AG04449 (cell line): ENCODE measurements at places on chromosomes 5 and 9.

- peak; percentile 42 for DNase-seq
These were observed 273.4 kb downstream of the CSNK1G3 start for GRCh38 chr5:123785162-123786071.

- no peak for DNase-seq
These were observed 488.1 kb upstream of the TLE4 start for GRCh38 chr9:79083621-79084020.

- no peak for DNase-seq
These were observed 460.6 kb downstream of the DMRT2 start for GRCh38 chr9:1510712-1511111.

GRCh38 chr5:166595274-166595951 is 1696.0 kb upstream of the WWC1 start:
- no peak for DNase-seq

DNA sequence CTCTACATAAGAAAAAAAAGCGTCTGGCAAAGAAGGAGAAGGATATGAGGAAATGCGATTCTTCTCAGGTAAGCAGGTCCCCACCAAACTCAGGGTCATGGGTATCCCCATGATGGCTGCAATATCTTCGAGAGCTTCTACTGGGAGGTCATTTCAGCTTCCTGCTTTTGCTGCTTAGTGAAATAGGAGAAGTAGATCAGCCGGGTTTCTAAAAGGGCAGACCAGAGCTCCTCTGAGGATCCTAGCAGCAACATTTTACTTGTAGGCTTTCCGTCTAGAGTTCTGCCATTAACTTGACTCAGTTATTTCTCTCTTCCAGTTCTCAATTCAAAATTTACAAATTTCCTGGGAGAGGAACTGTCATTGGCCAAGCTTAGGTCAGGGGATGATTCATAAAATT is 134.7 kb downstream of the DPYSL3 start:
- no peak for DNase-seq

GRCh38 chr9:31251386-31251785 is 1133.1 kb upstream of the ACO1 start:
- no peak for DNase-seq

DNA sequence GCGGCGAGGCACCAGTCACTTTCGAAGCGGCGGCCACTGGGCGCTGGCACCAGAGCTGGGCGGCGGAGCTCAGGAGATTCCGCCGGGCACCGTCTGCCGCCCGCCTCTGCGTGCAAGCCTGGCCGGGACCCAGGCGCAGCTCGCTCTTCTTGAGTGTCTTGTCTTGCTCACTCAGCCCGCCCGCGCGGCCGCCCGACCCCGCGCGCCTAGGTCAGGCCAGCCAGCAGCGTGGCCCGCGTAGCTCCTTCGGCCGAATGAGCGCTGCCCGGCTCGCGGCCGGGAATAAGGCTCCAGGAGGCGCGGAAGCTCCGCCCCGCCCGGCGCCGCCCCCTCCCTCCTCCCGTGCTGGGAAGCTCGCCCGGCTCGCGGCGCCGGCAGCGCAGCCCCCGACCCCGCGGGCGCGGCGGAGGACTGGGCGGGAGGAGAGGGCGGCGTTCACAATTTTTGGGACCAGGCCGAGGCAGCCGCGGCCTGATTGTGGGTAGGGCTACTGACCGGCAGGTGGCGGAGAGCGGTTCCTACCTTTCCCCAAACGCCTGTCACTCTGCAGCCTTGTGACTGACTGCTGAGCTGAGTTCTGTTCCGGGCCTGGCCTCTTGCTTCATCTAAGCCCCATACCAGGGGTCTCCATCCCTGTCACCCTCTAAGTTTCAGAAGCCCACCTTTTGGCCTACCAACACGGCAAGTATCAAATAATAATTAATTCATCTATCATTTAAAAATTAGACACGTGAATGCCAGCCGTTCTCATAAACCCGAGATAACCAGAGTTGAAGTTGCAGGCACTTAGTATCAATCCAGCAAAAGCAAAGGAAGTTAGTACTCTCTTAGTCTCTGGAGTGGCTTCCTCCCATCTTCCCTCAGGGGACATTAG is at the start of gene HBEGF:
Gene HBEGF, minus strand, starts transcription at position 256 of the 874 bp plus-strand sequence. CDS start 275 bp downstream, outside the sequence.
- no peak for DNase-seq

DNA sequence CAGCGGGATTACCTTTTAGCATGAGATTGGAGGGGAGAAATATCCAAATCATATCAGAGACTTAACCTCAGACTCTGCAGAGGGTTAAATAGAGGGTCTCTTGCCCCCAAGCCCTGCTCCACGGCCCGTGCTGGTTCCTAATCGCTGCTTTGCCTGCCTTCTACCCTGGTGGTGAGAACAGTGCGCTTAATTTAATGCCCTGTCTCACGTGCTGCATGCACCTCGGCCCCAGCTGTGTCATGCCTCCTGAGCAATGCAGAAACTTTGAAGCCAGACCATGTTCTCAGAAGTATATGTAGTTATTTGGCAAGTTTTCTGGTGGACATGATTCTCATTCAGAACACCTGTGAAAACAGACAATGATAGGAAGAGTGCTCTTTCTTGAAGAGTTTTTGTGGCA is 1.4 kb downstream of the OTULIN start:
- DNase-seq = no peak

GRCh38 chr5:38404667-38405276 is 146.4 kb downstream of the EGFLAM start:
- DNase-seq = no peak

- no peak for DNase-seq
These were observed 18.0 kb downstream of the GPX3 start for GRCh38 chr5:151038412-151038745.

DNA sequence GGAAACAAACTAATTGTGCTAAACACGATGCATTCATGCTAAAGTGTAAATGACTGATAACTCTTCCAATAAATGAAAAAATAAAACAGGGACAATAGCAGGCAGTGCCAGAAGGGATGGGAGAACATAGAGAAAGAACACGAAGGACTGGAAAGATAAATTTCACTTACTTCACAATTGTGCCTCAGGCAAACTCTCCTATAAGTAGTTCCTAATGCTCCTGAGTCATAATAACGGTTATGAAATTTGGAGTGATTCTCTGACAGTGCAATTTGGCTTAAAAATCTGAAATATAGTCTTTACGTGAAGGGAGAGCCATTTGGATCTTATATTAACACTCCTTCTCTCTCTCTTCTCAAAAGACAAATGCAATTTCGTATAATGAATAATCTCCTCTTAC is 2218.5 kb downstream of the MAT2B start:
- DNase-seq = no peak

DNA sequence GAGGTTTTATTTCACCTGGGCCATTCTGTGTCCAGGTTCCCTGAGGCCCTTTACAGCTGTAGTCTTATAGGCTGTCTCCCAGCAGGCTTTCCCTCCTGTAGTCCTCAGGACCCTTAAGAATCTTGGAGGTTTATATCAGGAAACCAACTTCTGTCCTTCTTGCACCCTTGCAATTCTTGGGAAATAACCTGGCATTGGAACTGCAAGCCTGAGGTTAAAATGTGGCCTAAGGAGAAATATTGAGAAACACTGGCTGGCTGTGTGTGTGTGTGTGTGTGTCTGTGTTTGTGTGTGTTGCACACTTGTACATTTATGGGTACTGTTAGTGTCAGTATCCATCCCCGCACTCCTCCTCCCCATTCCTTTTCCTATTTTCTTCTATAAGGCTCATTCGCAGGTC is 168.9 kb downstream of the PAPPA start:
- DNase-seq = no peak

- no peak for DNase-seq
These were observed 212.9 kb downstream of the ACTL7B start for GRCh38 chr9:108642871-108643270.

- DNase-seq = no peak
These were observed 16.8 kb downstream of the IRX4 start for GRCh38 chr5:1865948-1866347.

DNA sequence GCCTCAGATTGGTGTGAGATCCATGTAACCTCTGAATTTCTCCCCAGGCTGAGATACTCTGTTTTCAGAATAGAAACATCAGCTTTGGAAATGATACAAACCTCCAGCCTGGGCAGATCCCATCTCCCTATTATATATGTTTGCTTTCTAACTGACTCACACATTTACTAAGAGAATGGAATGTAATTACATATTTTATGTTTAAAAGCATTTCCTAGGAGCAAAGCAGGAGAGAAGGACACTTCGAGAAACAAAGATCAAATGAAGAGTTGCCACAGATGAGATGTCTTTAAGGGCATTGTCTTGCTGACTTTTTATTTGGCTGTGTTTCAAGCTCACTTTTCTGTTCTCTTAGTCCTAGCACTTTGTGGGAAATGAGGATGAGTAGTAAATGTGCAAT is 96.3 kb downstream of the CDH18 start:
- DNase-seq = peak; percentile 7

DNA sequence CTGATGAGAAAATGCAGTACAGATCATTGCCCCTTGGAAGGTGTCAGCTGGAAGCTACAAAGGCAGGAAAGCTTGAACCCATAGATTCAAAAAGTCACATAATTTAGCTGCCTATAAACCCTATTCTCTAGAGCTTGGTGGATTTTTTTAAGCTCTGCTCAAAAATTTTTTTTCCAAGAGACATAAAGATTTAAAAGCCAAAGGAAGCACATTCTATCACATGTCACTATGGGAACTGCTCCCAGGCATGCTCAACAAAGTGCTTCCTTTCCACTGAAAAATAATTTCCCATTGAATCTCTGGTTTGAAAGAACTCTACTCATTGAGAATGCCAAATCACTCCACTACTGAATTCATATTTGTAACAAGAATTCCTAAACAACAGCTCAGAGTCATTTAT is 419.8 kb downstream of the CETN3 start:
- no peak for DNase-seq

GRCh38 chr9:19939734-19940278 is 151.0 kb upstream of the SLC24A2 start:
- DNase-seq = no peak

DNA sequence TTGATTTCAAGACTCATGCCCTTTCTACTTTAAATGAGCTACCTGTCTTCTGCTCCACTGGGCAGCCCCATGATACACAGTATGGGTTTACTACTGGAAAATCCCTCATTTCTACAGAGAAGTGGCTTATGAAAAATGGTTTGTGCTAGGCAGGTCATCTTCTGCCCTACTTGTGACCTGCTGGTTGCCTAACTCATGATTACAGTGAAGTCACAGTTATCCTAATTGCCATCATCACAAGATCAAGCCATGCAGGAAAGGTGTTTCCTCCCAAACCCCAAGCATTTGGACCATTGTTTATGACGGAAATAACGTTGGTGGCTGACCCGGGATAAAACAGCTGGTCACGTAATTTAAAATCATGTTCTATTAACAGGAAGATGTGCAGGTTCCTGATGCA is 330.6 kb downstream of the ACTL7B start:
- no peak for DNase-seq

DNA sequence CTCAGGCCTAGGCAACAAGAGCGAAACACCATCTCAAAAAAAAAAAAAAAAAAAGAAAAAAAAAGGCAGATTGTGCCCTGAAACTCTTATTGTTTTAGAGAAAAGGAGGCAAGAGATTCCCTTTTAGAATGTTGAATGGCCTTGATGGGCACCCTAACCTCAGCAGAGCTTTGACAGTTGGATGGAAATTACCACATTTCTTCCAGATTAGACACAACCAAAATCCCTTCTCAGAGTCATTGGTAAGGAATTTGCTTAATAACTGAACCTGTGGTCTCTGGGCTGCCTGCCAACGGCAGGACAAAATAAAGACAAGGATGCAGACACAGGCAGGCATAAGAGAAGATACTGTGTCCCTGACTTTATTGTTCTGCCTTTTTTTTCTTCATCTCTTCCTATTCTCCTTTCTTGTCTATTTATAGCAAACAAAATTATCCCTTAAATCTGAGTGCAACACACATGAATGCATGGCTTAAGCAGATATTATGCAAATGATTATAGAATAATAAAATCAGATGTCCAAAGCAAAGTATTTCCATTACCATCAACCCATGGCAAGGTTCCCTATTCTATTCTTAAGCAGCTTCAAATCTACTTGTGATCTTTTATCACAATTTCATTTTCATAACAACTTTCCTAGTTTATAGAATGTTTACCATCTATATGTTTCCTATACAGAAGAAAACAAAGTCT is 37.3 kb upstream of the TRIO start:
- peak; percentile 63 for DNase-seq

- no peak for DNase-seq
These were observed 113.3 kb upstream of the SLC1A3 start for GRCh38 chr5:36492984-36493654.

- DNase-seq = no peak
These were observed 3.3 kb upstream of the EXOC3 start for GRCh38 chr5:439636-440035.

- DNase-seq = no peak
These were observed 102.6 kb downstream of the ARHGAP26 start for GRCh38 chr5:142872795-142873194.

GRCh38 chr5:137995077-137995748 is 37.7 kb downstream of the FAM13B start:
- DNase-seq = no peak

- no peak for DNase-seq
These were observed 26.6 kb downstream of the SGTB start for GRCh38 chr5:65695162-65695755.

- DNase-seq = no peak
These were observed 66.8 kb upstream of the IL7R start for GRCh38 chr5:35789732-35790456.

- no peak for DNase-seq
These were observed 186.0 kb downstream of the WDR70 start for GRCh38 chr5:37565062-37565670.

- DNase-seq = no peak
These were observed 114.5 kb downstream of the LRRC70 start for GRCh38 chr5:62692946-62693713.

GRCh38 chr9:5336688-5337087 is 3.0 kb downstream of the RLN1 start:
- no peak for DNase-seq

DNA sequence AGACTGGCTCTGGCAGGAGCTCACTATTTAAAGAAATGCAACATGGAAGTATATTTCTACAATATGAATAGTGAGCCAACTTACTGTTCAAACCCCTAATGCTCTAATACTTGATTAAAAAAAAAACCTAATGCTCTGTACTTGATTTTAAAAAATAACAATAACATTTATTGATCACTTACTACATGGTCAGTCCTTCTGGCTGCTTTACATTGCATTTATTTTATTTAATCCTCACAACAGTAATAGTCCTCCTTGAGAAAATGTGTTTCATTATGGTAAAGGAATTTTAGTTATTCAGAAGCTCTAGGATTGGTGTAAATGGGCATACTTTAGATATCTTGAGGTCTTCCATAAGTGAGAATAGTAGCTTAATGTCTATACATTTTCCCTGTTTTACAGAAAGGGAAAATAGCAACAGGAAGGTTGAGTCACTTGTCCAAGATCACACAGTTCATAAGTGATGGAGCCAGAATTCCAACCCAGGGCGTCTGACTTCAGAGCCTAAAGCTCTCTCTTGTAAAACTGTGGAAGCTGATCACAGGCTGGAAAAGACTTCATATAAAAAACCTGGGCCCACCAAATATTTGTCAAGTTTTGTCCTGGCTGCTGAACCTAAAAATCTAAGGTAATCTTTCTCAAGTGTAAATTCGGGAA is 1.0 kb downstream of the STARD4 start:
- DNase-seq = no peak

- peak; percentile 86 for DNase-seq
These were observed 24.7 kb upstream of the IFNE start for GRCh38 chr9:21506626-21507482.
